ENCODE measurements at places on chromosomes 4 and X.

DNA sequence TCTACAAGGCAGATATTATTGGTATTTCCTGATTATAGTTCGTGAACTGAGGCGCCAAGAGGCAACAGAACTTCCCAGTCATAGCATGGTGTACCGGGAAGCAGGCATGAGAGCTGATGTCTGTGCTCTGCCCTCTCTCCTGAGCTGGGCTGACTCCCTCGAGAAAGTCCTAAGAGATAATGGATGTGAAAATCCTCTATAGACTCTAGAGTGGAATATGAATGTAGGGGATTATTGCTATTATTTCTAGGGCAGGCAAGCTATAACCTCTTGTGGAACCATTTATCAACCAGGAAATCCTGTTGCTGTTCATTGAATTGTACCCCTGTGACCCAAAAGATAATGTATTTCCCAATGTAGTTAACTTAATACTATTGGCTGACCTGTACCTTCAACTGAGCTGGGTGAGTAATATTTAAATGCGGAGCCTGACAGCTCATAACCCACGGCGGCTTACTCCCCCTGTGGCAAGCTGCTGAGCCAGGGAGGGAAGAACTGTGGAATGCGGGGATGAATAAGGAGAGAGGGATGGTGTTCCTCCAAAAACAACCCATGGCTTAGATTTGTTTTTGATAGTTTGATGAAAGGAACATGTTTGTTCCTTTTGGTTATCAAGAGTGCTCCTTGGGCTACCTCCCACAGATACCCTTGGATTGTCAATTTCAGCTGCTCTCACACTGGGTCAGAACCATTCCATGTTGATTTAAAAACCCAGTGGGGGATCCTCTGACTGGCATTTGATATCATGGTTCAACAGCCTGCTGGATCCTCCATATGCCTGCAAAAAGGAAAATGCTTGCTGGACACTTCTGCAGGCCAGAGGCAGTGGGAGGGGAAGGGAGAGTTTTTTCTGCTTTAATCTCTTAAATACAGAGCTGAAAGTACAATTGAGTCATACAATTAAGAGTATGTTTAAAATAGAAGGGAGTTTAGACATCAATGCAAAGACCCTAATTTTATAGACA lies 339.0 kb upstream of the BOD1L1 start:
- DNase-seq: peak; percentile 83

DNA sequence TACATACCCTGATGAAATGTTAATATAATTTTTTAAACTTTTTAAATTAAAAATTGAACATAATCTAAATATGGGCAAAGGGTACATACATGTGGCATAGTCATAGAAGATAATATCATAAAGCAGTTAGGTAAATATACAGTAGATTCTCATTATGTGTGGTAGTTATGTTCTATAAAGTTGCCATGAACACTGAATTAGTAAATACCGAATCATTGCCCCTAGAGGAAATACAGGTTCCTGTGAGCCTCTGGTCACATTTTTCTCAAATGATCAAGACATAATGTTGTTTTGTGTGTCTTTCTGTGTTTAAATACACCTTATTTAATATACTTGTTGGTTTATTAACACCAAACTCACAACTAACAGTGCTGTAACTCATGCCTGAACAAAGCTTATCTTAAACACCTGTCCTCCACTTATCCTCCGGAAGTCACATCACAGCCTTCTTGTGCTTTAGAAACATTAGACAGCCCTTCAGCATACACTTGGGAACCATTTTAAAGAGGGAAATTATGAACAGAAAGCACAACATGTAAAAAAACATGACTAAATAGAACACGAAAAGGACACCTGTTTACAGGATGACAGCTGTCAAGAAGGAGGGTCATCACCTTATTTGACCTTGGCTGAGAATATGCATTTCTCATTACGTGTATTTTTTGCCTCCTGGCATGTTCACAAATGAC lies 169.4 kb upstream of the NAP1L5 start:
- DNase-seq: peak; percentile 29

- DNase-seq: no peak
Measured at GRCh38 chr4:119082661-119083060, 53.0 kb upstream of the MYOZ2 start.

GRCh38 chr4:57668621-57669020 lies 558.4 kb upstream of the IGFBP7 start:
- no peak for DNase-seq

DNA sequence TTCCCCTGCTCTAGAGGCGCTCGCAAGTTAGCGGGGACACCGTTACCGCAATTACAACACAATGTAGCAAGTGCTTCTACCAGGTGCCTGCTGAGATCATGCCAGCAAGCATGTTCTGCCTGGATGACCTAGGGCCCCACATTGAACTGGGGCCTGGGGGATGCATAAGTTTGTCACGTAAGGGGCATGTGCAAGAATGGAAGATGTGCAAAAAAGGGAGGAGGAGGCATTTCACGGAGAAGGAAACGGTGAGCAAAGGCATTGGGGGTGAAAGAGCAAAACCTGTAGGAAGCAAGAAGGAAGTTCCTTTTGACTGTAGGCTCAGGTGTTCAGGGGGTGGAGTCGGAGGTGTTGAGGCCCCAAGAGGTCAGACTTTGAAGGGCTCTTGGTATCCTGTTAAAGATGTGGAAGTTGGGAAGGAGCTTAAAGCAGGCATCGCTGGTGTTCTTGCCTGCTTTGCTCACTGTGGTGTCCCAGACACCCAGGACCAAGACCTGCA lies 602 bp upstream of the SCARB2 start:
- DNase-seq: no peak

- DNase-seq: no peak
Measured at GRCh38 chr4:85642356-85643100, 167.6 kb downstream of the ARHGAP24 start.

DNA sequence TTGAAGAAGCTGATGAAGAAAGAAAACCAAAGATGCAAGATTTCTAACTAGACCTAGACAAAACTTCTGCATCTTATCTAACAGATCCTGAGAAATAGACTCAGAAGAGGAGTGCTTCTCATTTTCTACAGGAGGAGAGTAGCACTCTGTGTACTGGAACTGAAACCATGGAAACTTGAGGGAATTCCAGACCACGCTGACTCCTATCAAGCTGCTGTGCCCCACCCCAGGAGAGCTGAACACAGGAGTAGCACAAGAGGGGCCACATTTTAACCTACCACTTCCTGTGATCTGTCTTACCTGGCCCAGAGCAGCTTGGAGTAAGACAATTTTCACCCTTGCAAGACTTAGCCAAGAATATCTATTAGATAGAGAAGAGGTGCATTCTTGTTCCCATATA lies 248.9 kb downstream of the SCFD2 start:
- peak; percentile 24 for DNase-seq
